LNCaP clone FGC (cell line): ENCODE measurements at places on chromosomes 2 and 18.

GRCh38 chr2:207012461-207012860 is 73.1 kb downstream of the CPO start:
- DNase-seq = no peak

- DNase-seq = no peak
These were observed 1.3 kb upstream of the CYP26B1 start for GRCh38 chr2:72148837-72149555.

DNA sequence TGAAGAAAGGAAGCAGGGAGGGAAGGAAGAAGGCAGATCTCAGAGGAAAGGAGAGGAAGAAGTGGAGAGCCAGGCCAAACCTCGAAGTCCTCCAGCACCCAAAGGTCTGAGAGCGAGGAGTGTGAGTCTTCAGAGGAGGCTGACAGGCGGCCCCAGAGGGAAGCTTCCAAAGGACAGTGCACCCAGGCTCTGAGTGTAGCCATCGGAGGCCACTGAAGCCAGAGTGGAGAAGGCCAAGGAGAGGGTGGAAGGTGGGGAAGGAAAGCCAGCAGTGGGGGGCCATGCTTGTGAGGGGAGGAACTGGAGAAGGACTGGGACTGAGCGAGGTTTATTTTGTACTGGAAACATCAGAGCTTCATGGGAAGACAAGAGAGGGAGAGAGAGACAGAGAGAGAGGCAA is 6.0 kb downstream of the ATP6V1B1 start:
- DNase-seq = no peak

GRCh38 chr2:13616059-13616458 is 899.3 kb downstream of the TRIB2 start:
- no peak for DNase-seq

GRCh38 chr2:233798335-233799086 is 20.4 kb downstream of the MROH2A start:
- no peak for DNase-seq

GRCh38 chr2:240602266-240603050 is 15.9 kb downstream of the CAPN10 start:
- no peak for DNase-seq

DNA sequence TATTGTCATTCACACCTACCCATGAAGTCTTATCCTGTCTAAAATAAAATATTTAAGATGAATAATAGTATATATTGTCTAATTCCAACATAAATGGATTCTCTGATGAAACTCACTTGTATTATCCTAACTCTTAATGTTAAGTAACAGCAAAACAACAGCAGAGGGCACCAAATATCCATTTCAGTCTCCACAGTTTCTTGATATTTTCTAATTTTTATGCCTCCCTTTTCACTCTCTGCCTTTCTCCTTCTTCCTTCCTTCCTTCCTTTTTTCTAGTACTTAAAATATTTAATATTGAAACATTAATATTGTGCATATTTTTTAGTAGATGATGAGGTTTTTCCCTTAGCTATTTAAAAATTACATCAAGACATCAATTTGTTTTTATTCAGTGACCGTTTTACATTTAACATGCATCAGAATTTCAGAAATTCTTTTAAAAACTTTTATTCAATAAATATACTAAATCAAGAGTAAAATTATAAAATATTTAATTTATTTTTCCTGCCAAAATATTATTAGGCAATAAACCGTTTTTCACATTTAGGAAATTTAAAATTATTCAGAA is 97.6 kb downstream of the WDR7 start:
- DNase-seq = peak; percentile 13

DNA sequence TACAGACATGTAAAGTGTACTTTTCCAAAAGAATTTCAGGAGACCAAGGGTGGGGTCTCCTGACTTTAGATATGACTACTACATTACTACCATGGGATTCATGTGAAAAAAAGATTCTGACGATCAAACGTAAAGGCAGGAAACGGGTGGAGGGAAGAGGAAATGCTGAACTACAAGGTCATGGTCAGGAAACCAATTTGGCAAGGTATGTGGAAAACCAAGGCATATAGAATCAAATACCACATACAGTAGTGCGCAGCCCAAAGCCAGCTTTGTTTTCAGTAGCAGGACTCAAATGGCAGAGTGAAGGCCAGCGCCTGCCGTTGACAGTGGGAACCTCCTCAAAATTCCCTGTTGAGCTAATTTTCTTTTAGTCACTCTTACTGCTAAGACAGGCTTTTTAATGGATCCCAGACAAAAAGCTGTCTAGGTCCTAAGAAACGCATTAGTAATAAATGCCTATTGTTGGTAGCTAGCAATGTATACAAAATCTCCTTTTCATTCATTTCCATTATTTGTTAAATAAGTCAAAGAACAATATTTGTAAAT is 57.6 kb upstream of the SERTAD2 start:
- DNase-seq = no peak

DNA sequence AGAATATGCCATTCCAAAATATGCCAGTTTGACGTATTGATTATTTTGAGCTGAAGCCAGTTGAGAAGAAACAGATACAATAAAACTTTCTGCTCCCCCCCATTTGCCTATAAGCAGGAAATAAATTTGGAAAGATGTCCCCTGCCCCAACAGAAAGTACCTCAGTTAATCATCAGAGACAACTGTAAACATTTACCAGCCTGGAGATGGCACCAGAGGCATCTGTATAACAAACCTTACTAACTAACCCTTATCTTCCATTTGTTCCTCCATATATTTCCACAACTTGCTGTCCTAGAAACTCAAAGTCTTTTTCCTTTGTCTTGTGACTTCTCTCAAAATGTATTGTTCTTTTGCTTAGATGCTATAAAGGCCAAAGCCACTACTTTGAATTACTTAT is 93.8 kb downstream of the AKAIN1 start:
- DNase-seq = no peak

- DNase-seq = no peak
These were observed 100.5 kb downstream of the SLC4A3 start for GRCh38 chr2:219727771-219728429.
